CD4-positive, alpha-beta T cell treated with Interleukin-17A for 1 hour (primary cell): ENCODE measurements at places on chromosomes 12 and 14.
A peak's percentile ranks its signal among the peaks of the same experiment; 100 is the strongest.

DNA sequence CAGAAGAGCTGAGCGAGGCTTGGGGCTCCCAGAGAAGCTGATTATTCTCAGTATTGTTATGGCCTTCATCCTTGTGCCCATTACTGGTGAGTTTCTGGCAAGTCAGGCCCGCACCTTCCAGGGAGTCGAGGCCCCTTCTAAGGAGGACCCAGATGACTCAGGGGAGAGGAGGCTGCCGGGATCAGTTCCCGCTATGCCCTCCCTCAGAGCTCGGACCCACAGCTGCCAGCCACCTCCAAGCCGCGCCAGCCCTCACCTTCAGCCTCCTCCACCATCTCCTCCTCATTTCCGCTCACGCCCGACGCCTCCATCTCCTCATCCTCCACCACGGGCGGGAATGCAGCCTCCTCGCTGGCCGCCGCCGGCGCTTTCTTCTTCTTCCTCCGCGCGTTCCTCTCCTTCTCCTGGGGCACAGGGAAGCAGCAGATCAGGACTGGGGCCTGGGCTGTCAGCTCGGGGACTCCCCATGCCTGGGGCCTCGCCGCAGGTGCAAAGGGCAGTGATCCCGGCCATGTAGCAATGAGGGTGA, 83.2 kb downstream of the RFLNA start:
- DNase-seq = no peak

DNA sequence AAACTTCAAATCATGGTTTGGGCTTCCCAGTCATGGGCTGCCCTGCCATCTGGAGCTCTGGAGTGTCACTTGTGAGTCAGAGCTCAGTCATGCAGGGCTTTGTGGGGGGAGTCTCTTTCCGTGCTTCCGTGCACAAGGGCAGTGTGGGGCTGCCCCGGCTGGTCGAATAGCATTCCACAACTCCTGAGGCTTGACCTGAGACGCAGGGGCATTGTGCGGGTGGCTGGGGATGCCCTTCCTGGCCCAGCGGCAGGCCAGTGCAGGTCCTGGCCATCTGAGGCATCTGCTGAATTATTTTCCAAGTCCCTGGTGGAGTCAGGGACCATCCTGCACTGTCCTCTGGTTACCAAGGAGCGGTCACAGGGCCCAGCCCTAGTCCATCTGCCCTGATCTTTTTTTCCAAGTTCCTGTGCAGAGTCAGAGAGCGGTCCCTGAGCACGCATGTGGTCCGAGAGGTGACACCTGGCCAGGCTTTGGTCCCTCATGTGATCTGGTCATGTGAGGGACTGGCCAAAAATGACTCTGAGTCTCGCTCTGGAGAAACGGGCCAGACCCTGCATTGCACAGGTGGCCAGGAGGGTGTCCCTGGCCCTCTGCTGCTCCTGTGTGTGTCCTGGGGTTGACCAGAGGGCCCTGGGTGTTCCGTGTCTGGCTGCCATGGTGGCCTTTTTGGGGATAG, 167.0 kb upstream of the ALG10B start:
- no peak for DNase-seq

DNA sequence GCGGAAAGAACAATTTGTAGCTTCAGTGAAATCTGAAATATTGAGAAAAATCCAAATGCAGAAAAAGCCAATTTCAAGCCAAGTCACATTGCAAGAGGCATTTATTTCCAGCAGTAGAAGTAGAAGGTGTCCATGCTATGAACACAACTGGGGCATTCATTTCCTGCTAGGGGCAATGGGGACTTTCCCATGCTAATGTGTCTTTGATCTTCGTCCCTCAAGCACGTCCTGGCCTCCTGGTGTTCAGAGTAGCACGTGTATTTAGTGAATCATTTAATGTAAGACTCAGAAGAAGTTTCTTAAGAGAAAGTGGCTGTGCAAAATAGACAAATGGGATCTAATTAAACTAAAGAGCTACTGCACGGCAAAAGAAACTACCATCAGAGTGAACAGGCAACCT, 267.9 kb downstream of the TMEM132C start:
- DNase-seq = peak; percentile 17

DNA sequence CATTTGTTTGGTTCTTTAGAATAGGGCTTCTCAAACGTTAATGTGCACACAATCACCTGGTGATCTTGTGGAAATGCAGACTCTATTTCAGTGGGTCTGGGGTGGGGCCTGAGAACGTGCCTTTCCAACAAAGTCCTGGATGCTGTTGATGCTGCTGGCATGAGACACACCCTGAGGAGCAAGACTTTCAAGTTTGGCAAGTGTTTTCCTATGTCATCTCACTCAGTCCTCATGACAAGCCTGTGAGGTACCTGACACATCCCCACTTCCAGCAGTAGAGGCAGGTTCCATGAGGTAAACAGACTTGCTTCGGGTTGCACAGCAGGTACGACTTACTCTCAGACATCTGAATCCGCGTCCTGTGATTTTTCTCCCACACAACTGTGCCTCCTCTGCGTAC, 147.1 kb downstream of the MYRFL start:
- no peak for DNase-seq

DNA sequence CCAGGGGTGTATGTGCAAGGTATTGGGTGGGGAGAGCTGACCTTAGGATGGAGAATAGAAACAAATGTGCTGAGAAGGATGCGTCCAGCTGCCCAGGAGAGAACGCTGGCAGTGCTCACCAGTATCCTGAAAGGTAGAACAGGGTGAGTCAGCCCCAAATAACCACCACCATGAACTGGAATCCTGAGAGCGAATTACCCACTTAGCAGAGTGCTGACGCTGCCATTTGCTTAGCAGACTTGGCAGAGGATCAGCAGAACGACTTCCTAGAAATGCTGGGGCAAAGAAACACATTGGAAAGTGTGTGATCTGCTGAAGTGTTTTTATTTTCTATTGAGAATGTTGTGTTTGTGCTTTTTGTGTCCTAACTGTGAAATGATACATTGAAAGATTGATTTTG, 213.6 kb downstream of the ADGRD1 start:
- DNase-seq = no peak

DNA sequence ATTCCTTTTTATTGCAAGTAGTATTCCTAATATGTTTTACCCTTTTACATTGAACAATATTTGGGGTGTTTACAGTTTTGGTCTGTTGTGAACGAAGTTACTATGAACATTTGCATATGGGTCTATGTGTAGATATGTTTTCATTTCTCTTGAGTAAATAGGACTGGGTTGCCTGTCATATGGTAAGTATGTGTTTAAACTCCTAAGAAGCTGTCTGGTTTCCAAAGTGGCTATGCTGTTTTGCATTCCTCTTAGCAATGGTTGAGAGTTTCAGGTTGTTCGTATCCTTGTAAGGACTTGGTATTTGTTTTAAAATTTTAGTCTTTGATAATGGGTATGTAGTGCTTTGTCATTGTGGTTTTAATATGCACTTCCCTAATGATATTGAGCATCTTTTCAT, 6.3 kb downstream of the METAP2 start:
- no peak for DNase-seq

DNA sequence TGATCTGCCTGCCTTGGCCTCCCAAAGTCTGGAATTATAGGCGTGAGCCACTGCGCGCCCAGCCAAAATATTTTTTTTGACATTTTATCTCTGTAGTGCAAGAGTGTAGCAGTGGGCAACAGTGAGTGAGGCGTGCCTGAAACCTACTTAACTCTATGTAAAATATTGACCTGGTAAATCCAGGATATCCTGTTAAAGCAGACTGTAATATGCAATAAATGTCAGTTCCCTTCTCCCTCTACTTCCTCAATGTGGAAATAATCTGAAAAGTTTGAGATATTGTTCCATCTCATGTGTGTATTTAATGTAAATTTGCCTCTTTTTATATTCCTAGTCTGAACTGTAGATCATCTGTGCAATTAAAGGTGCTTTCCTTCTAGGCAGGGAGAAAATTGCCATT, 9.5 kb upstream of the CDK17 start:
- DNase-seq = no peak

GRCh38 chr14:22381408-22381760, 207.6 kb downstream of the DAD1 start:
- DNase-seq = no peak

- DNase-seq = no peak
Observed at GRCh38 chr12:122486805-122487426, 13.8 kb downstream of the ZCCHC8 start.

DNA sequence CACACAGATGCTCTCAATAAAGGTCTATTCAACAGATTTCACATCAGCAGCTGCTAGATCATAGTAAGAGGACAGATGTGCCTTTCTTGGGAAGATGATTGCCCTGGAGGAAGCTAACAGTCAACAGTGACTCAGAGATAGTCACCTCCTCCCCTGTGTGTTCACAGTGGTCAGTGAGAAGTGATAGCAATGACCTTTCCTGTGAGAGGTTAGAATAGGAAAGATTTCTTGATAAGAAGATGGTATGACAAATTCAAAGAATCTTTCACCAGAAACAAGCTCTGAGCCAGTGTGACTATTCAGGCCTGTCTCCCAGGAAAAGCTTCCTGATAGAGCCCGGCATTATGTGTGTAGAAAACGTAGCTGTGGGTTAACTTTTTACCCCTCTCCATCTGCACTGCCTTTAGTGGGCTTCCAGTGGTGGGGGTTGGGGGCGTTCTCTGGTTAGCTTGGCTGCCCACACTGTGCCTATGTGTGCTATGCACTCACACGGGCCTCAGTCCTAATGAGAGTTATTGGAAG, 66.4 kb upstream of the ARHGAP5 start:
- no peak for DNase-seq

DNA sequence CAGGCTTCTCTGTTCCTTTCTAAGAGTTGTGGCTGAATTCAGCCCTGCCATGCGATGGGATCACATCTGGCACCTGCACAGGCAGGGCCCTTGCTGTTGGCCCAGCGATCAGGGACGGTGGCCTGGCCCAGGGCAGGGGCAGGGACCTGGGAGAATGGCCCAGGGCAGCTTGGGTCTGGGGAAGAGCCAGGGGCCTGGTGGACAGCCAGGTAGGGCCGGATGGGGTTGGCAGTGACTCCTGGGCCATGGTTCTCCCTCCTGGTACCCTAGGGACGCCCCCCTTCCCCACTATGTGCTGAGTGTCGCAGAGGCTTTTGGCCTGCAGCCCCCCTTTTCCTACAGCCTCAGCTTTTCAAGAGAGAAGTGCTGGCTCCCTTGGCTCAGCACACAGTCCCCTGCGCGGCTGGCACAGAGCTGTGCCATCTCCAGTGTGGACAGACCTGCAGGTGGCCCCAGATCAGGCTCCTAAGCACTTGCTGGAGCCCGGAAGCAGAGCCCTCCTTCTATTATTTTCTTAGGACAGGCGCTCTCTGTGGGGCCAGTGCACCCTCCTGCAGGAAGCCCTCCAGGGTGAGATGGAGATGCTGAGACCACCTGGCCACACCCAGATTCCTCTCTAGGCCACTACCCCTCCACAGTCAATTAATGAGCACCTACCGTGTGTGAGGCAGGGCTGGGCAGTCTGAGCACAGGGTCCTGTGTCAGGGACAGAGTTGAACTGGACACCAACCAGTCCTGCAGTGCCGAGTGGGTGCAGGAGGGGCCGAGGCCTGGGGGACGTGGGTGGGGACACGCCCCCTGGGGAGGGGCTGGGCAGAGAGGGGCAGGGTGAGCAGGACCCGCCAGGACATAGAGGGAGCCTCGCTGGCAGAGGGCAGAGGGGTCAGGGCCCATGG, 267.6 kb downstream of the ADGRD1 start:
- DNase-seq = no peak

DNA sequence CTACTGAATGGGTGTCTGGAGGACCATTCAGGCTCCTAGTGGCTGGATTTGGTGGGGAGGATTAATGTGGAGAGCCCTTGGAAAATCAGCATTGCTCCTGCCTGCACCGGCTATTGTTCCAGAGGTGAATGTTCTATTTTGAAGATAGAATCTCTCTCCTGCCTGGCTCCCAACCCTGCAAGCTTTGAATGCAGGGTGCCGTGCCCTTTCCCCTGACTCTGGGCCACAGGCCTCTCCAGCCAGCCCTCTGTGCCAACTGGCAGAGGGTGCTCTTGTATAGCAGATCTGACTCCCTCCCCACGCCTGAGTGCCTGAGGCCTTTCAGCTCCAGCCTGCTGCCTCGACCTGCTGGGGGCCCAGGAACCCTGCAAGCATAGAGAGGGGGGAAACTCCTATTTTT, 106.8 kb downstream of the TMEM260 start:
- DNase-seq = no peak

- no peak for DNase-seq
Observed at GRCh38 chr12:6961695-6962284, 8.7 kb downstream of the PHB2 start.

- DNase-seq = no peak
Observed at GRCh38 chr12:123519141-123520001, 14.1 kb downstream of the RILPL1 start.

- no peak for DNase-seq
Observed at GRCh38 chr12:132640936-132641335, 22.4 kb downstream of the P2RX2 start.

- DNase-seq = no peak
Observed at GRCh38 chr12:29574500-29574899, 77.0 kb upstream of the OVCH1 start.

GRCh38 chr12:15732341-15733061, 56.7 kb downstream of the EPS8 start:
- no peak for DNase-seq

- DNase-seq = no peak
Observed at GRCh38 chr14:84927096-84927827, 602.7 kb upstream of the FLRT2 start.

DNA sequence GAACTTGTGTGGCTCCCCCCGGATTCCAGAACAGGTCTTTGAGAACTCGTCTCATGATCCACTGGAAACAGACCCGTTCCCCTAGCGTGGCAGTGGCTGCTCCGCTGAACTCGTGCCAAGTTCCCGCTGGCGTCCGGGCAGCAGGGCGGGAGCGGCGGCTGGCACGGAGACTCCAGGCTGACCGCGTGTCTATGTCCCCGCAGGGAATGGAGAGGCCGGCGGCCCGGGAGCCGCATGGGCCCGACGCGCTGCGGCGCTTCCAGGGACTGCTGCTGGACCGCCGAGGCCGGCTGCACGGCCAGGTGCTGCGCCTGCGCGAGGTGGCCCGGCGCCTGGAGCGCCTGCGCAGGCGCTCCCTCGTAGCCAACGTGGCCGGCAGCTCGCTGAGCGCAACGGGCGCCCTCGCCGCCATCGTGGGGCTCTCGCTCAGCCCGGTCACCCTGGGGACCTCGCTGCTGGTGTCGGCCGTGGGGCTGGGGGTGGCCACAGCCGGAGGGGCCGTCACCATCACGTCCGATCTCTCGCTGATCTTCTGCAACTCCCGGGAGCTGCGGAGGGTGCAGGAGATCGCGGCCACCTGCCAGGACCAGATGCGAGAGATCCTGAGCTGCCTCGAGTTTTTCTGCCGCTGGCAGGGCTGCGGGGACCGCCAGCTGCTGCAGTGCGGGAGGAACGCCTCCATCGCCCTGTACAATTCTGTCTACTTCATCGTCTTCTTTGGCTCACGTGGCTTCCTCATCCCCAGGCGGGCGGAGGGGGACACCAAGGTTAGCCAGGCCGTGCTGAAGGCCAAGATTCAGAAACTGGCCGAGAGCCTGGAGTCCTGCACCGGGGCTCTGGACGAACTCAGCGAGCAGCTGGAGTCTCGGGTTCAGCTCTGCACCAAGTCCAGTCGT, 1.5 kb downstream of the APOLD1 start:
- peak; percentile 78 for DNase-seq

- no peak for DNase-seq
Observed at GRCh38 chr12:109239691-109240090, 69.4 kb downstream of the FOXN4 start.
